ENCODE measurements at places on chromosomes 6 and 20.

- no peak for DNase-seq
Measured at GRCh38 chr20:44457016-44457415, 18.7 kb upstream of the TTPAL start.

- no peak for DNase-seq
Measured at GRCh38 chr6:166758136-166758704, 131.2 kb upstream of the RPS6KA2 start.

DNA sequence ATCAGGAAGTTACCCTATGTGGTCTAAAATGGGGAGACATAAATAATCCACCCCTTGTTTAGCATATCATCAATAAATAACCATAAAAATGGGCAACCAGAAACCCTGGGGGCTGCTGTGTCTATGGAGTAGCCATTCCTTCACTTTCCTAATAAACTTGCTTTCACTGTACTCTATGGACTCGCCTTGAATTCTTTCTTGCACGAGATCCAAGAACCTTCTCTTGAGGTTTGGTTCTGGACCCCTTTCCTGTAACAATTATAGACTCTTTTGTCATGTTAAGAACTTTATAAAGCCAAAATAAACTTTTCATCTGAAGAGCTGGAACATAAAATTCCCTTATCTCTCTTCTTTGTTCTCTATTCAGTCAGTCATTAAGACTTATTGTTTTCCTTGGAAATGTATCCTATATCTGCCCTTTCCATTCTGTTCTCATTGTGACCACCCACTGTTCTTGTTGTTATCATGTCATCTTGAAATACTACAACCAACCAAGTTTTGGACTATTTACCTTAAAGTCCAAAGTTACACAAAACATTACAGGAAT lies 29.3 kb upstream of the ZBTB24 start:
- DNase-seq: no peak

DNA sequence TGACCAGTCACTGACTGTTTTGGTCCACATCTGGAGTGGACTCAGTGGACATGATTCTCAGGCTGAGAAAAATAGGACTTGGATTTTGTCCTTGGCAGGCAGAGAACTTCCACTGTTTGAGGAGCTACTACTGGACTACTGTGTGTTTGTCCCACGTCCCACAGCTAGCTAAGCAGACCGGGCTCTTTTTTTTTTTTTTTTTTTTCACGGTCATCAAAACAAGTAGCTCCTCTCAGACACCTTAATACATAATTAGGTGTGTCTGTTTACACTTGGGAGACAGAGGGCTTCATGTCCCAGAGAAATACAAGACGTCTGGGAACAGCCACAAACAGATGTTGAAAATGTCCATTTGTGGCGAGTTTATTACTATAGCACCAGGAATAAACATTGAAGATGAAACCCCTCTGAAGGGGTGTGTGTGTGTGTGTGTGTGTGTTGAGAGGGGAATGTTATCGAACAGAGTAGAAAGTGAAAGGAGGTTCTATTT lies 155.0 kb upstream of the SUPT3H start:
- DNase-seq: no peak

DNA sequence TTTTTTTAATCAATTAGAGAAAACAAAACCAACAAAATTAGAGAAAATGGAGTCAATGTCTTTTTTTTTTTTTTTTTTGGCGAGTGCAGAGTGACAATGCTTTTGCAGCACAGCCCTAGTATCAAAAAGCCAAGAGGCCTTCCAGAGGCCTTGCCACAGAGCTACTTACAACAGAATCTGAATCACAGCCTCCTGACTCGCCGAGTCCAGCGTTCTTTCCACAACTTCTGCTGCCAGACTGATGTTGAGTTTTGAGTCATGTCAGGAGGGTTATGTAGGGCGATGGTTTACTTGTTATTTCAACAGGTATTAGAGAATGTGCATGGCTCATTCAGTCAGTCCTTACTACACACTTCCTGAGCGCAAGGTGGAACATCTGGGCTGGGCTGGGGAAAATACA lies 88.6 kb downstream of the FNDC1 start:
- no peak for DNase-seq

GRCh38 chr20:43386878-43387277 lies 70.8 kb upstream of the SRSF6 start:
- no peak for DNase-seq

- peak; percentile 52 for DNase-seq
Measured at GRCh38 chr6:30883685-30884520, at the start of gene DDR1. TSS of gene DDR1 (plus strand) at chr6:30884519. CDS start at chr6:30888730, 4,211 bp downstream.

GRCh38 chr6:102488729-102489128 lies 1095.2 kb downstream of the GRIK2 start:
- no peak for DNase-seq

GRCh38 chr6:165910184-165910966 lies 247.3 kb upstream of the PDE10A start:
- DNase-seq: no peak

DNA sequence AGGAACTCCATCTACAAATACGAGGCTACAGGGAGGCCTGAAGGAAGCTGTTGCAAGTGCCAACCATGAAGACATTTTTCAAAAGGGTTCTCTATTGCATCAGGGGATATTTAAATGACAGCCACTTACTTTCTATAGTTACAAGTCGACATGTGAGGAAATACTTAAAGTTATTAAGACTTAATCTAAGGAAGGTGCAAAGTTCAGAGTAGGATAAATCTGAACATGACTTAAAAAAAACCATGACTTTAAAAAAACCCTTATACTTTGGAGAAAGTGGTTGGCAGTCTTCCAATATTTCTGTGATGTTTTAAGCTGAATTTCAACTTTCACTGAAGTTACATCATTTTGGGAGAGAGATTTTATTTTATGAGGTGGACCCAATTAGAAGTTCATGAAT lies 56.3 kb upstream of the EMILIN3 start:
- no peak for DNase-seq

GRCh38 chr6:116059713-116060571 lies 749 bp downstream of the FRK start:
- no peak for DNase-seq
